ENCODE measurements at places on chromosomes 6 and 20.

DNA sequence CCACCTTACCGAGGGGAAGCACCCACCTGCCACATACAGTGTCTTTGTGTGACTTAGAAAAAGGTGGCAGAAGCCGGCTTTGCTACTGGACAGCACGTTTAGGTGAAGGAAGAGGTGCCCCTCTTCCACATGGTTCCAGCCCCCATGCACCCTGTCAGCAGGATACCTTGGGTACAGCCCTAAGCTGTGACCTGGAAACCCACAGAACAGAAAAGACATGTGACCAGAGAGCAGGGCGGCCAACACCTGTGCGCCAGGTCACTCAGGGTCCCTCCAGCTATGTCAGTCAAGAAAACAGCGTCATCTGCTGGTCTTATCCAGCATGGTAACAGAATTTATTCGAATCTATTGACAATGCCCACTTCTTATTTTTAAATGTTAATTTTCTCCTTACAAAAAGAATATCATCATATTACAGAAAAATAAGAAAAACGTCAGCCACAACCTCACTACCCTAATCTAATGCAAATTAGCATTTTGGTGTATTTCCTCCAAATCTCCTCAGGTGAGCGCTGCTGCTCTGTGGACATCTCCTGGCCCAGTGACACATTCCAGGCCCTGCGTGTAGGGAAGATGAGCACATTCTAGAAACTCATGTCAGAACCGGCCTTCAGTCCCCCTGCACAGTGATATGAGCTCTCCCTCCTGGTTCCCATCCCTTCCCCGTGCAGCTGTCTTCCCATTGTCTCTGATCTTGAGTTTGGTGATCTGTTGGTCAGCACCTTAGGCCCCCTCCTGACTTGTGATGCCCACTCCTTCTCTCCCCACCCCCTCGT, 37.2 kb downstream of the GTF2H5 start:
- no peak for DNase-seq

- DNase-seq, result no peak
Observed at GRCh38 chr6:89999945-90000825, 105.9 kb downstream of the GJA10 start.

- DNase-seq, result no peak
Observed at GRCh38 chr20:62470001-62470400, 5.8 kb downstream of the GATA5 start.

DNA sequence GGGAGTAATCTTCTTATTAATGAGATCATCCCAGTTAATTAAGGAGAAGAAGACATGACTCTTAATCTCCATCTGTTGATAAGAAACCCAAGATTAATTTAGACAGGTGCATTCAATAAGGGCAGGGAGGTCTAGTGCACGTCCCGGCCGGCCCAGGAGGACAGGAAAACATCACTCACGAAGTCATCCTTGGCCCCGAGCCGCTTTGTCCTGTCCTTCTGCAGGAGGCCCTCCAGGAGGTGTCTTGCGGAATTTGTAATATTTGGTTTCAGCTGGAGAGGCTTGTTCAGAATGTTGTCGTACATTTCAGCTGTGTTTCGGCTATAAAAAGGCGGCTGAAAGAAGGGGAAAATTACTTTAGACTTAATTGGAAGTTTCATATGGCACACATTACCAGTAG, 118.4 kb upstream of the SLC2A12 start:
- no peak for DNase-seq

- DNase-seq, result no peak
Observed at GRCh38 chr6:134510142-134510541, 192.2 kb upstream of the SGK1 start.

DNA sequence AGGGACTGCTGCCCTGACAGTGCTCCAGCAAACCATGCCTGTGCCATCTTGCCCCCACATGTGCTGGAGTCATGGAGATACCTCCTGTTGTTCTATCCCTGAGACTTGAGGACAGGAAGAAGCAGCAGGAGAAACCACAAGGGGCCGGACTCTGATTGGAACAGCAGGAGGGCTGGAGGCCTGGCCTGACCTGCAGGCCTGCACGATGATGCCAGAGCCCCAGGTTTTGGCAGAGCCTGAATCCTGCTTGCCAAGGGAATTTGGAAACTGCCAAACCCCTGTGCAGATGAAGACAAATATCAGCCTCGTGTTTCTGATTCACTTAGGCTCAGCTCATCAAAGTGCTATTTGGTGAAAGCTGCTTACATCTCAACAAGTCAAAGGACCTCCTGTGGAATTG, 177.6 kb downstream of the MAFB start:
- DNase-seq, result no peak

DNA sequence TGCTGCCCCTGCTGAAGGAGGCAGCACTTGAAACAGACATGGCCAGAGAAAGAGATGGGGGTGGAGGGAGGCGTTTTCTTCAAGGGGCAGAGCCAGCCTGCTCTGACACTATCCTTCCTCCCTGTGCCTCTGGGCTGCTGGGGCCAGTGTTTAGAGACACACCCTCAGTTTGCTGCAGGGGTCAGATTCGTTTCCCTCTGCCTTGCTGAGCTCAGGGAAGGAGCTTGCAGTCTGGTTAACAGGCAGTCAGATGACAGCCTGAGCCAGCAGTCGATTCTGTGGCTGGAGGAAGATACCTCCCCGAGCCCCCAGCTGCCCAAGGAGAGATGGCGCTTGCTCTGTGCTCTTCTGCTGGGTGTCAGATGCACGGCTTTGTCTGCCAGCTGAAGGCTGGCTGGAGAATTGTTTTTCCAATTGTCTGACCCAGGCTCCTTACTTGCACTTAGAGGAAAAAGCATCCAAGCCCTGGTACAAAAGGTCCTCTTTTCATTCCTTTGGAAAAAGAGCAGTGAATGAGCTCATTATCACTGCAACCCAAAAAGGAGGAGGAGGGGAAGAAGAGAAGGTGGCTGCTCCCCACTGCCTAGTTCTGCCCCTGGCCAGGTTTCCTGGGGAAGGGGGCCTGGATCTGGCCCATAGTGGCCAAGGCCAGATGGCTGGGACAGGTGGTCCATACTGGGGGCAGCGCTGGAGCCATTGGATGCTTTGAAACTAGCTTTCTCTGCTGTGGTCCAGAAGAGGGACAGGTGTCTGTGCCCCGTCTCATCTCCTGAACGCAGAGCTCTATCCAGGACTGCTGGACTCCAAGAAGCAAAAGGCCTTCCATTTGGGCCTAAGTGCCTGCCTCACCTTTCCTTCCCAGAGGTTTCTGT, 88.2 kb downstream of the TCP11 start:
- DNase-seq, result no peak

- DNase-seq, result no peak
Observed at GRCh38 chr6:46329568-46329967, 158.8 kb upstream of the ENPP5 start.

- no peak for DNase-seq
Observed at GRCh38 chr6:167236239-167236571, 54.9 kb upstream of the UNC93A start.

DNA sequence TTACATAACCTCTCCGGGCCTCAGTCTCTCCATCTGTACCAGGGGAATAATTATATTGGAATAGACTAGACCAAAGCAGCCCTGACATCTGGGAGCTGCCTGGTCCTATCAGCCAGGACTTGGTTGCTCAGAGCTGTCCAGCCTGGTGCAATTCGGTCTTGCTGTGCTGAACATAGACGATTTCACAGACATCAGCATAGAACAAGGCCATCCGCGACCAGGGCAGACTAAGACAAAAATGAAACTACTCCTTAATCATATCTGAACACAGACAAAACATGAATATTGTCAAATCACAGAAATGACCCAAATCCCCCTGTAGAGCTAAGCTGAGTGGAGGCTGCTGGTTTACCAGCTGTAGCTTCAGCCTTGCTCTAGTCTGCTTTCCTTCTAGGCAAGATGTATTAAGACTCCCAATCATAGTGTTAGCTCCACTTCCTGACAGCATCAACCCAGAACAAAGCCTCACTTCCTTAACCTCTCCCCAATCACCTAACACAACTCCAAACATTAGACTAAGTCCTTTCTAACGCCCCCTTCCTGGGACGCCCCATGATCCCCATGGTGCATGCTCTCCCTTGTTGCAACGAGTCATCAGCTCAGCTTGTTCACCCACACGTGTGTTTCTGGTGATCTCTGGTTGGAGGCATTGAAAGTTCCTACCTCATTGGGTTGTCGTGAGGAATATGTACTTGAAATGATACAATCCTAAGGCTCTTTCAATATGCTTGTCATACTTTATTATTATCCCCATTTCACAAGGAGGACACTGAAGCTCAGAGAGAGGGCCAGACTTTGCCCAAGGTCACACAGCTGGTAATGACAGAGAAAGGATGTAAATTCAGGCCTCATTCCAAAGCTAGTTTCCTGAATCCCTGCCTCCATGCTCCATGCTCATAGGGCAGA, 3.5 kb upstream of the MAPK13 start:
- no peak for DNase-seq

DNA sequence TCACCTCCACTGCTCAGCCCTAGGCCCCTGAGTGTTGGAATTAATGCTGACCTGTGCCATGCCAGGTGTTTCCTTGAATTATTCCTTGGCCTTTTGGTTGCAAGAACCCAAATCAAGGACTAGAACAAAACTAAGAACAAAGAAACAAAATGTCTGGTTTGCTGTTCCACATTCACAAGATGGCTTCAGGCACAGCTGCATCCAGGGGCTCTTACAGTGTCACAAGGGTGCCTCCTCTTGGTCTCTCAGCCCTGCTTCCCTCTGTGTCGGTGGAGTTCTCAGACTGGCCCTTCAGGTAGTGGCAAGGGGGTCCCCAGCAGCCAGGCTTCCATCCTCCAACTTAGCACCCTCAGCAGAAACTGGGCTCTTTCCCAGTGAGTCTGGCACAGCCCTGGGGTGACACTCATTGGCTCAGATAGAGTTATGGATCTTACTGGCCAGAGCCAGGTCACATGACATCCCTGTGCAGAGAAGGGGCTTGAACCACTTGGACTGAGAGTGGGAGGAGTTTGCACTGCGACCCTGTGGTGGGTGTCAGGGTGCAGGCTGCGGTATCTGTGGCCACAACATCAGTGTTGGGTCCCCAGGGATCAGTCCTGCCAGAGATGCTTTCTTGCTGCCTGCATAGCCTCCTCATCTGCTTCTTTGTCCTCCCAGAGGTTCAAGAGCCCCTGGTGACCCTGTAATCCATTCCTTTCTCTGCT, 427.7 kb upstream of the SULF2 start:
- DNase-seq, result no peak

- no peak for DNase-seq
Observed at GRCh38 chr6:152301021-152301764, 336.0 kb downstream of the SYNE1 start.

- DNase-seq, result no peak
Observed at GRCh38 chr20:4295226-4295625, 279.9 kb upstream of the RNF24 start.

DNA sequence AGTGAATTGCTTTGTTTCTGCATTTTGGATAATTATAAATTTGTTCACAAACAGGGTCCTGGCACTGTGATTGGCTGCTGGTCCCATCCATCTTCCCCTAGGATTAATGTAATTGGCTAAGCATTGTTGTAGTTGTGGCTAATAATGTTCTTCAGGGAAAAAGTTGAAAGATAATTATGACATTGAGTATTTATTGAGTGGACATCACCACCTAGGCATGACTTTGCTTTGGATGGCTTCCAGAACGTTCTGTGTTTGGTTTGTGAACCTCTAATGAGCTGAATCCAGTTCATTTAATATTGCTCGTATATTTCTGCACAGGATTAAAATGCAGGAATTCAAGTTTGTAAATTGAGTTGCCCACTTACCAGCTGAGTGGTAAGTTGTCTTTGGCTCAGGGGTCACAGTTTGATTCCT, 55.1 kb downstream of the ARID1B start:
- no peak for DNase-seq

DNA sequence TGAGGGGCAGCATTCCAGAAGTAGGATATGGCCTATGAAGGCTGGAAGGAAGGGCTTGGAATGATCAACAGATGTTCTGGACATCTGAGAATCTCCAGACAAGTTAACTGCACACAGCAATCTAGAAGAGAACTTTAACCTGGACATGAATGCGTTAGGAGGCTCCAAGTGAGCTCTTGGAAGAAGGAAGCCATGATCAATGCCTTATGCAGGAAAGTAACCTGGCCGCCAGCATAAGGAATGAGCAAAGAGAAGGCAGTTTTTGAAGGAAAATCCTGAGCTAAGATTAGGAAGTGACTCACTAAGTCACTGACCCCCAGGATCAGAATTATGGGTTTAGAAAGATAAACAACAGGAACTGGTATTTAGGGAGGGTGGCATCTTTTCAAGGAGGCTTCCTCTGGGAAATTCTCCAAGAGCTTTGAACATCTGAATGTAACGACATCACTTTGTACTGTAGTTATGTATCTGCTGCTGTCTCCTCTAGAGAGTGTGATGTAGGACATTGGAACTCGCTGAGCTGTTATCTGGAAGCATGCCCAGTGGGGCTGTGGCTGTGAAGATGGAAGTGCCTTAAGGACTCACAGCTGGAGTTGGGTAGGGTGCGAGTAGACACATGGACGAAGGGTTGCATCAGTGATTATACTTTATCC, 236.8 kb downstream of the PACRG start:
- no peak for DNase-seq

GRCh38 chr20:33852626-33853506, 41.7 kb downstream of the CHMP4B start:
- DNase-seq, result no peak

GRCh38 chr20:45948261-45948733, 13.8 kb downstream of the PCIF1 start:
- no peak for DNase-seq

DNA sequence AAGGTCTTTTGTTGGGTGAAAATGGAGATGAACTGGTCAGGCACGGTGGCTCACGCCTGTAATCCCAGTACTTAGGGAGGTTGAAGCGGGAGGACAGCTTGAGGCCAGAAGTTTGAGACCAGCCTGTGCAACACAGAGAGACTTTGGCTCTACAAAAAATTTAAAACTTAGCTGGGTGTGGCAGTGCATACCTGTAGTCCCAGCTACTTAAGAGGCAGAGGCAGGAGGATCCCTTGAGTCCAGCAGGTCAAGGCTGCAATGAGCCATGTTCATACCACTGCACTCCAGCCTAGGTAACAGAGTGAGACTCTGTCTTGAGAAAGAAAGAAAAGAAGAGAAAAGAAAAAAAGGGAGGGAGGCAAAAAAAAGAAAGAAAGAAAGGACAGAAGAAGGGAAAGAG, 90.9 kb upstream of the NFATC2 start:
- no peak for DNase-seq

DNA sequence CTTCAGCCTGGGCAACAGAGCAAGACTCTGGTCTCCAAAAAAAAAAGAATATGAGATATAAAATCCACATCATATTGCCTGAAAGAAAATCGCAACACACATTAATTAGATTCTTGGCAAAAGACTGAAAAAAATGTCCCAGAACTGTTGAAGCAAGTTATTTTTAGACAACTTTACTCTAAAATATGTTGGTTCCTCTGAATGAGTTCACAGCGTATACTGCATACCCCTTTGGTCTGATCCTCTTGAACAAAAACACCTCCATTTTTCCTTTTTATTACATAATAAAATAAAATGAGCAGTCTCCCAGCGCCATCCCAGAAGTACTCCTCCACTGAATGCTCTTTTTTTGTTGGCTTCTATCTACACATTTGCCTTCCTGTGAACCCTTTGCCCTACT, 126.0 kb upstream of the TMEM170B start:
- no peak for DNase-seq
